ENCODE measurements at places on chromosomes 5 and 9.

GRCh38 chr5:93510626-93511380 is 70.2 kb downstream of the NR2F1-AS1 start:
- DNase-seq: no peak

DNA sequence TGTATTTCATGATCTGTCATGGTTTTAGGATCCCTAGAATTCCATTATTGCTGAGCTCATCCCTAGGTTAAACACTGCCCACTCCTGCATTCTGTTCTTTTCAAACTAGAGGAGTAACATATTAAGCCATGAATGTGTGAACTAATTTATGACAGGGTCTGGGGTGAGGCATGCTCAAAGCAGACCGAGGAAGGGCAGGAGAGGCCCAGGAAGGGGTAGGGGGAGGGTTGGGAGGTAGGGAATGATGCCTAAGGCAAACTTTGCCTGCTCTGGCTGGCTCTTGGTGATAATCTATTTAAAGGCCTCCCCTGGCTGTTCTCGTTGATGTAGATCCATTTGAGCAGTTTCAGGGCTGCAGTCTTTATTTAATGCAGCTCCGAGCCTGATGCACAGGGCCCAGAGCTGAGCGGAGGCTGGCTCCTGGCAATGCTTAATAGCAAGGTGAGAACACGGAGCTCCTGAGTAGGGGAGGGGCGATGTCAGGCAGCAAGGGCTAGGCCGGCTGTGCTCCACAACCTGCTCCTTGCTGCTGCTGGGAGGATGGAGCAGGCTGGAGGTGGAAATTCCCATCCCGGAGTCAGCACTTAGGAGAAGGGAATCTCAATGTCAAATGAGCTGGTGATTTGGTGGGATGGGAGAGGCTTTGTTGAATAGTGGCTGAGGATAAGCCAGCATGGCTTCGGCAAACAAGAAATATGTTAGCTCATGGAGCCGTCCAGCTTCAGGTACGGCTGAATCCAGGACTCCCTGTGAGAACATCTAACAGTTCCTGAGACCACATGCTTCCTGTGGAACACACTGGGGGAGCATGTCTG is 73.2 kb upstream of the UNC5A start:
- no peak for DNase-seq

- no peak for DNase-seq
Observed at GRCh38 chr5:93600409-93601070, 17.5 kb downstream of the NR2F1 start.

- DNase-seq: no peak
Observed at GRCh38 chr5:22779499-22779898, 73.6 kb downstream of the CDH12 start.

DNA sequence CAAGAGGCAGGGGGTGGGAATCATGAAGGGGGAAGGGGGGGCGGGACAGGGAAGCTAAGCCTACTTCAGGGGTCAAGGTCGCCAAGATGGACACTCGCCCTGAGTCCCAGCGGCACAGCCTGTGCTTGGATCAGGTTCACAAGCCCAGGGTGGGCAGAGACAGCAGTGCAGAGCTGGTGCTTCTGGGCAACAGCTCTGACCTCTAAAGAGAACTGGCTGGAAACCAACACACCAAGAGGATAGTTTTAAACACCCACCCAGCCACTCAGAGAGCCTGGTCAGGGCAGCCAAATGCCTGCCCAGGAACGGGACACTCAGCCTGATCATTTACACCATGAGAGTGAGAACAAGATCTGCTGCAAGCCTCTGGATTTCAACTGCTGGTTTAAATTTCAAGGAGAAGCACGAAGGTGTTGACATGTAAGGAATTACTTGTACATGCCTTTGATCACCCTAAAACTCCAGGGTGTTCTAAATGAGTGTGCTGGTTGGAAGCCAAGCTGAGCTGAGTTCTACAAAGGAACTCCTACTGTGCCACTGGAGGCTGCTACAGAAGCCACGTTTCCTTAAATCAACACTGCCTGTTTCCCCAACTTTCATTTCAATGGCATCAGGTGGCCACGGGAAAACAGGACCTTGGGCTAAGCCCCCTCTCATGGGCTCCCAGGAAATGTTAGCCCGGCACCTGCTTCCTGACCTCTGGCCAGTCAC is 91.5 kb downstream of the TTLL11 start:
- DNase-seq: no peak

- no peak for DNase-seq
Observed at GRCh38 chr5:59554501-59554900, 339.0 kb downstream of the PDE4D start.

- no peak for DNase-seq
Observed at GRCh38 chr5:94498199-94498598, 120.2 kb downstream of the KIAA0825 start.

GRCh38 chr5:138725818-138726416 is 27.3 kb upstream of the CTNNA1 start:
- DNase-seq: no peak

DNA sequence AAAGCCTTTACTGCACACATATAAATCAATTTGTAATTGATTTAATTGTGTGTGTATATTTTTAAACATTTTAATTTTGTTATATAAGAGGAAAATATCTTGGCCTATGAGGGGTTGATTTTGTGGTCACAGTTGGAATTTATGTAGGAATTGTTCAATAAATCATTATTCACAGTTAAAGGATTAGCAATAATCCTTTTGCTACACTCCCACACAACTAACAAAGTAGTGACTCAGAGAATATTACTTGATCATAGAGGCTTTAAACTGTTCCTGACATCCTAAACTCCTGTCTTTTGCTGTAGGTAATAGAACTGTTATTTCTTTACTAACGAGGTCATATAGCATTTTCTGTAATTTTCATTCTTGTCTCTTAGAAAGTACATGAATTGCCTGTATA is 95.5 kb downstream of the ZCCHC7 start:
- DNase-seq: no peak

DNA sequence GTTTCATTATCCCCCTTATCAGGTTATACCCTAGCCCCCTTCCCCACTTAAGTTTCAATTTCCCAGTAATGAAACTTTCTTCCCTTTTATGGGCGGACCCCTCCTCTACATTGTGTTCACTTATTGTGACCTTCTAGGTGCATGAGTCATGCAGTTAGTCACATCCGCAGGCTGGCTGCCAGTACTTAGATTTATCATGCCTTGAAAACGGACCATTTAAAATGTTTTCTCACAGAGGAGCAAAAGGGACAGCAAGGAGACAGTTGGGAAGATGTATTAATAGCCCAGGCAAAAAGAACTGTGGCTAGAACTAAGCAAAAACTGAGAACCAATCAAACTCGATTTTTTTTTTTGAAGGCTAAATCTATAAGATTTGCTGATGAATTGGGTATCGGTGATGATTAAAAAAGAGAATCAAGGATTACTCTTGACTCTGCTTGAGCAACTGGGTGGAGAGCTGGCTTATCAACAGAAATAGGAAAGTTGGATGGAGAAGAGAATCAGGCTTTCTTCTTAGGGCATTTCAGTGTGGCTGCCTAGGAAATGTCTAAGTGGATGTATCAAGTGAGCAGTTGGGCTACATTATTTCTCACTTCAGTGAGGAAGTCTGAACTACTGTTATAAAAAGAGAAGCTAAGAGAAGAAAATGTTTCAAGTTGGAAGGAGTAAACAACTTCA is 615.0 kb downstream of the HINT1 start:
- DNase-seq: no peak

- DNase-seq: no peak
Observed at GRCh38 chr5:179986328-179986727, 78.6 kb upstream of the TBC1D9B start.

DNA sequence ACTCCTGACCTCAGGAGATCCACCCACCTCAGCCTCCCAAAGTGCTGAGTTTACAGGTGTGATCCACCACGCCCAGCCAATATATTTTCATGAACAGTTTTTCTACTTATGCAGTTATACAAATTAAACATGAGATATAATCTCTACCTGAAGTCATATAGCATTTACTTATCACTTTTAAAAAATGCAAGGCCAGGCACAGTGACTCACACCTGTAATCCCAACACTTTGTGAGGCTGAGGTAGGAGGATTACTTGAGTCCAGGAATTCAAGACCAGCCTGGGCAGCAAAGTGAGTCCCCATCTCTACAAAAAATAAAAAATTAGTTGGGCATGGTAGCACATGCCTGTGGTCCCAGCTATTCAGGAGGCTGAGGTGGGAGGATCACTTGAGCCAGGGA is 164.7 kb upstream of the LHFPL2 start:
- DNase-seq: no peak

- DNase-seq: no peak
Observed at GRCh38 chr5:53067641-53068040, 41.9 kb downstream of the MOCS2 start.

- DNase-seq: no peak
Observed at GRCh38 chr9:32500768-32501167, 25.2 kb downstream of the RIGI start.

DNA sequence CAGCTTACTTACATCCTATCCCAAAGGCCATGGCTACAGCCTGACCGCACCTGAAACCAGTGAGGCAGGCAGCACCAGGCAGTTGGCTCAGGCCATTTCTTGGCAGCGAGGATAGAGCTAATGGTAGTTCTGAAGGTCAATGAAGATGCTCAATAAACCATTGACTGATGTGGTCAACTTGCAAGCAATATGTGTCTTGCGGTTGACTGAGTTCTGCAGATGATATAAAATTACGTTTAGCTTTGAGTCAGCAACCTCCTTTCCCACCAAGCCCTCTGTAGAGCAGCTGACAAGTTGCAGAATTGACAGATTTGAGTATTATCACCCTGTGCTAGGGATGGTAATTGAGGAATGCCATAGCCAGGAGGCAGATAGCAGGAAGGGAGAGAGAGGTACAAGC is 189.0 kb upstream of the PUM3 start:
- no peak for DNase-seq

DNA sequence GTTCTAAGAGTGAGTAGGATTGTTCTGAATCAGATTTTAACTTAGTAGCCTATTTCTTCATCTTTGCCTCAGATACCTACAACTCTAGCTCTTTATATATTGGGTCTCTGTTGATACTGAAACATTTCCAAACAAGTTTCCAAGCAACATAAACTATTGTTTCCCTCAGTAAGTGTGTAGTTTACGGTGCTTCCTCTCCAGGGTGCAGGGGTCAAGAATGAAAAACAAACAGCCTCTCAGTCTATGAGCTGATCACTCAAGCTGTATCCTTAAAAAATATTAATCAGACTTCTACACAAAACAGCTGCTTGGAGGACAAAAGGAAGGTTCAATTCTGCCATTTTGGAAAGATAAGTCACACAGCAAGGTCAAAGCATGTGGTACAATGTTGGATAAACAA is 75.0 kb downstream of the ADAMTS12 start:
- no peak for DNase-seq

- no peak for DNase-seq
Observed at GRCh38 chr5:132184588-132184987, 43.1 kb downstream of the P4HA2 start.

GRCh38 chr5:180623844-180624243 is 25.6 kb downstream of the FLT4 start:
- DNase-seq: no peak

DNA sequence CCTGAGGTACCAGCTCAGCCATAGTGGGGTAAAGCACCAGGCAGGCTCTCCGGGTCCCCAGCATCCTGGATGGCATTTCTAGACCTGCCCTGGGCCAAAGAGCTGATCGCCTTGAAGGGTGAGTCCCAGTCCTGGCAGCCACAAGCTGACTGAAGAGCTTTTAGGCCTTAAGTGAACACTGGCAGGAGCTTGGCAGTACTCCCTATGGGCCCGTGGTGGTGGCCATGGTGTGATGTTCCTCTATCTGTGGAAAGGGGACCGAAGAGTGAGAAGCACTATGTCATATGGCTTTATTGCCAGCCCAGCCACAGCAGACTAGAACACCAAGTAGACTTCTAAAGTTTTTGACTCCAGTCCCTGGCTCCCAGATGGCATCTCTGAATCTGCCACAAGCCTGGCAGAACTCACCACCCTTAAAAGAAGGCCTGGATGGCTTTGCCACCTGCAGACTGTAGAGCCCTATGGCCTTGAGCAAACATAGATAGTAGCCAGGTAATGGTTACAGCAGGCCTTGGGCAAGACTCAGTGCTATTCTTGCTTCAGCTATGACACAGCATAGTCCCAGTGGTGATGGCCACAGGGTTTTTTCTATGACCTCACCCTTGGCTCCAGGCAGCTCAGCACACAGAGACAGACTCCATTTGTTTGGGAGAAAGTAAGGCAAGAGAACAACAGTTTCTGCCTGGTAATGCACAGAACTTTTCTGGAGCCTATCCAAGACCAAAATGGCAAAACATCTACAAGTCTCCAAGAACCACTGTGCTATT is 801.5 kb upstream of the DMAC1 start:
- DNase-seq: no peak

- DNase-seq: peak; percentile 44
Observed at GRCh38 chr9:36862206-36863145, 171.6 kb downstream of the PAX5 start.

DNA sequence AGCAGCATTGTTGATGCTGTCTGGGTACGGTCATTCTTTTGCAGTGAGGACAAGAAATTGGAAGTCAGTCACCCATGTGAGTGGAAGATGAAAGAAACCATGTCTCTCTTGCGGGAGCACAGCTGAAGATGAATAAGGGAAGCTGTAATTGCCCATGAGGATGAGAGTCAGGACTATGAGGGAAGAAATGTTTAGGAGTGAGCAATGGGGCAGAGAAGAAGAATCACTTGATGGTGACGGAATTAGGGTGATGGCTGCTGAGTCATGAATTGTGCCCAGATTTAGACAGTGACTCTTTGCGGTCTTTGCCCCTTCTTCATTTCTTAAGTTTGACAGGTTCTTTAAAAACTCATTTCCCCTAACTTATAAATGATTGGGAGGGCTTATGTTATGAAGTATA is 183.3 kb downstream of the MAST4 start:
- no peak for DNase-seq

GRCh38 chr5:107743373-107744000 is 72.8 kb upstream of the EFNA5 start:
- DNase-seq: no peak

- no peak for DNase-seq
Observed at GRCh38 chr5:57113481-57113880, 60.4 kb upstream of the GPBP1 start.

DNA sequence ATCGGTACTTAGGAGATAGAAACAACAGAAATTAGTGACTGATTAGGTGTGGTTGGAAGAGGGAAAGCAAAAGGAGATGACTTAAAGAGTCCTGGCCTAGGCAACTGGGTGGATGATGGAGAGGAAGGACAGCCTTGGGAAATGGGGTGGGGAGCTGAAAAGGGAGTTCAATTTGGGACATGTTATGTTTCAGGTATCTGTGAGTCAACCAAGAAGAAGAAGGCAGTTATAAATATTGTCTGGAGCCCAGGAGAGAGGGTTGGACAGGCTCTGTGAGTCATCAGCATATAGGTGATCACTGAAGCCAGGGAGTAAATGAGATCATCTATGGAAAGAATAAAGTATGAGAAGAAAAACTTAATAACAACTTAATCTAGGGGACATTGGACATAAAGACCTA is 357.7 kb downstream of the NPR3 start:
- DNase-seq: no peak

DNA sequence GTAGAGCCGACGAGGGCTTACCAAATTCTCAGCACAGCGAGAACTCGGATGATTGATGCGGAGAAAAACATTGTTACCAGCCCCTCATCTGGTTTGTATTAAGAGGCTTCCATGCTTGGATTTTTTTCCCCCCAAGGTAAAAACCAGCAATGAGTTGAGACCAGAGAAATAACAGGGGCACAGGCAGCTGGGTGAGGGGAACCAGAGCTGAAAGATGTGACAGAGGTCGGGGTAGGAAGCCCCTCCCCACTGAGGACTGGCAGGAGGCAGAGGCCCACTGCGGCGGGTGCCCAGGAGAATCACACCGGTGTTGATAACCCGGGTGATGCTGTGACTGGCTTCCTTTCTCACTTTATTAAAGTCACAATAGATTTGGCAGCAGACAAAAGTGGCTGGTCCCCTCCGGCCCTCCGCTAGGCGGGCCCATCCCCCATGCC is 116.5 kb upstream of the PHYKPL start:
- DNase-seq: no peak

All from WERI-Rb-1 (cell line).